ENCODE measurements at places on chromosomes 5 and 9.

DNA sequence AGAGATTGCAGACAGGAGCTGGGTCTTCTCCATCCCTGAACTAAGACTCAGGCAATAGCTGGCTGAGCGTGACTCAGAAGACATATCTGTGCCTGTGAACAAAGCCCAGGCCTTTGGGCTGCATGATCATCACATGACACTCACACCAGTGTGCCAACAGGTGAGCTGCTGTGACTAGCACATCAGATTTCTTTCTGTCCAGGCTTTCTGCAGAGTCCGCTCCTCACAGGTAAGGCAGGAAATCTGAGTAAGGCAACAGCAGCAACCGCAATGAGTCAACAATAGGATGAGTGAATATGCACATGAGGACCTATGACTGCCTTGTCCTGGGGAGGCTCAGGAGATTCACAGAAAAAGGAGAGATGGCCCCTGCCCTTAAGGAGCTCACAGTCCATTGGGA, 293.6 kb downstream of the ACTL7B start:
- no peak for DNase-seq

GRCh38 chr9:92275541-92275940, 18.0 kb downstream of the IARS1 start:
- no peak for DNase-seq

GRCh38 chr9:134858051-134858841, 22.4 kb upstream of the FCN2 start:
- no peak for DNase-seq

DNA sequence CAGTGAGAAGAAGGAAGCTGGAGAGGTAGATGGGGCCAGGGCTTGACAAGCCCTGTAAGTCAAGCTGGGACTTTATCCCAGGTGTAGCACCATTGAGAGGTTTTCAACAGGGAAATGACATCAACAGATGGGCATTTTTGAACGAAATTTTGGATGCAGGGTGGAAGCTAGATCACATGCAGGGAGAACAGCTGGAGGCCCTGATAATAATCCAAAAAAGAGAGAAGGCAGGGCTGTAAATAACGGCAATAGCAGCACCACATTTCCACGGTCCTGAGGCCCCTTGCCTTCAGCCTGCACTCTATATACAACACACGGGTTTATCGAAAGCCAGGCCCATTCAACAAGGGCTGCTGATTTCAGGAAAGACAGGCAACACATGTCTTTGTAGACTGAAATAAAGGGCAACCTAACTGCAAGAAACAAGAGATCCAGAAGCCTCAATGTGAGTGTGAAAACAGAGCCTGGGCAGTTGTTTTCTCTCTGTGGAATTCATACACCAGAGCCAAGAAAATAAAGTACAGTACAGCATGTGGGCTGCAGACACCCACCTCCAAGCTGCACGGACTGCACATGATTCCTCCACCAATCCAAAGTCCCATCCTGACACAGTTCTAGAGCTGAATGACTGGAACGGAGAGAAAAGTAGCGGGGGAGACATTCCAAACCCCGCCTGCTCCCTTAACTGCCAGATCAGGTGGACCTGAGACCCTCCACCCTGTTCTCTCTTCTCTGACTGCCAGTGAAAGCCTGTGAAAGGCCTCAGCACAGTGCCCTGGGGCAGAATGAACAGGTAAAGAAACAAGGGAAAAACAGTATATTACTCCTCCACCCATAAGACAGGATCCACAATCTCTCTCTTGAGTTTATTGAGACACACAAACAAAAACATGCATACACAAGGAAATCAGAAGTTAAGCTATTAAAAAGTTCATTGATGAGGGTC, 36.3 kb downstream of the KLHL3 start:
- DNase-seq = no peak

GRCh38 chr9:124511891-124512805, 4.9 kb upstream of the NR5A1 start:
- DNase-seq = no peak

DNA sequence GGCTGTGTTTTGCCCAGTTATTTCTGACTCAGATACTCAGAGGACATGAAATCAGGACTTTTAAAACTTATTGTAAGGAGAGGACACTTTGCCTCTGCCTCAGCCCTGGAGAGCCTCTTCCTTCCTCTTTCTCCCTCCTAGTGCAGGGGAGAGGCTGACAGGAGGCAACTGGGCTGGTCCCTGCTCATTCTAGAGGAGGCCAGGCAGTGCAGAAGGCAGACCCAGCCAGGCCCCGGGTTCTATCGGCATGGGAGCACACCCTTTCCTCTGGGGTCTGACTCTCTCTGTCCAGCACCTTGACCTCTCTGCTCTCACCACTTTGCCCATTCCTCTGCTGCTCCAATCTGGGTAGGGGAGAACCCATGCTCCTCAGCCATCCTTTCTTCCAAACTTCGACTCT, 16.0 kb upstream of the SMIM32 start:
- no peak for DNase-seq

DNA sequence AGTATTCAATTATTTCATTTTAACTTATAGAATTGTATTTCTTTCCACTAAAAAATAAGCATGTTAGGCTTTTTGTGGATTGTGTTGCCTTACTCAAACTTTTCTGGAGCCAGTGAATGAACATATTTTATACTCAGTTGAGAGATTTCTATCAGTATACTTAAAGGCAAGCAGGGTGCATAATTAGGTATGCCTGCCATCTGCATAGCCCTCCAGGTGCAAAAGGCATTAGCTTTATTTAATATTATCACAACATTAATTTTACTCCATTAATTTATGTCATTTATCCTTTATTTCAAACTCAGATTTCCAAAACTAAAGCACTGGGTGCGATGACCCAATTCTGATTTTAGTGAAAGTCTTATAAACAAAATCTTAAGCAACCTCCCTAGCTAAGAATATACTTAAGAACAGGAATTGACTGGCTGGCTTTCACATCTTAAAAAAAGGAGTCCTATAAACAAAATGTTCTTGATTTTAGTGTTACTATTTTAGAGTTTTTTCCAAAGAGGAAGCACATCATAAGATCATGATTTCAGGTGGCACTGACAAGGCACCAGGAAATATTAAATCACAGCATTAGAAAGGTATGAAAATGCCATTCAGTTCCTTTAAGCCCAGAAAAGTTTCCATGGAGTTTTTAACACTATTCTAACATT, 178.4 kb downstream of the MPDZ start:
- no peak for DNase-seq

DNA sequence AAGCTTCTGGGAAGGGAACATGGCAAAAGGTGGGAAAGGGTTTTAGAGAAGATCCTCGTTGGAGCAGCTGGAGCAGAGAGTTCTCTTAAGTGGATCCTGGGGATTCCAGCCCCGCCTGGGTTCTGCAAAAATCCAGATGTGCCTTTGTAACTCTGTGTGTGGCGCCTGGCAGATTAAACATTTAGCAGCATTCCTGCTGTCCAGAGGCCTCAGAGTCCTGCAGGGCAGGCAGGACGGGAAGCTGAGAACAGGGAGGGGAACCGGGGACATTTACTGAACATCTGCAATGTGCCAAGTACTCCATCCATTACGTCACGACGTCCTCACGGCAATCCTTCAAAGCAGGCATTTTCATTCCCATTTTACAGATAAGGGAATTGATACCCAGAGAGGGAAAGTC, 6.0 kb downstream of the EIF4E1B start:
- DNase-seq = no peak

GRCh38 chr9:109063760-109064159, 50.5 kb upstream of the CTNNAL1 start:
- no peak for DNase-seq

DNA sequence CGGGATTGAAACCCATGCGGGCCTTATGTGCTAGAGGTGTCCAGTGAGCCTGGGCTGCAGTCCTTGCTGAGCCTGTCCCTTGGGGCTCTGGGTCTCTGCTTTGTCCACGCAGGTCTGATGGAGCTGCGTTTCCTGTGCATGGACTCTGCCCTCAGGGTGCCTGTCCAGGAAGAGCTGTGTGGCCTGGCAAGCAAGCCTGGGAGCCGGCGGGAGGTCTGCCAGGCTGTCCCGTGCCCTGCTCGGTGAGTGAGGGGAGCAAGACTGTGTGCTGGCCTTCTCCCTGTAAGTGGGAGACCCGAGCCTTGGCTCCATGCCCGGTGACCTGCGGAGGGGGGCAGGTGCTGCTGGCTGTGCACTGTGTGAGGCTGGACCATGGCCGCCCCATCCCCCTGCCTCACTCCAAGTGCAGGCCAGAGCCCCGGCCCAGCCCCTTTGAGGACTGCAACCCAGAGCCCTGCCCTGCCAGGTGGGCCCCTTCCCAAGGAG, 11.2 kb upstream of the CACFD1 start:
- no peak for DNase-seq

DNA sequence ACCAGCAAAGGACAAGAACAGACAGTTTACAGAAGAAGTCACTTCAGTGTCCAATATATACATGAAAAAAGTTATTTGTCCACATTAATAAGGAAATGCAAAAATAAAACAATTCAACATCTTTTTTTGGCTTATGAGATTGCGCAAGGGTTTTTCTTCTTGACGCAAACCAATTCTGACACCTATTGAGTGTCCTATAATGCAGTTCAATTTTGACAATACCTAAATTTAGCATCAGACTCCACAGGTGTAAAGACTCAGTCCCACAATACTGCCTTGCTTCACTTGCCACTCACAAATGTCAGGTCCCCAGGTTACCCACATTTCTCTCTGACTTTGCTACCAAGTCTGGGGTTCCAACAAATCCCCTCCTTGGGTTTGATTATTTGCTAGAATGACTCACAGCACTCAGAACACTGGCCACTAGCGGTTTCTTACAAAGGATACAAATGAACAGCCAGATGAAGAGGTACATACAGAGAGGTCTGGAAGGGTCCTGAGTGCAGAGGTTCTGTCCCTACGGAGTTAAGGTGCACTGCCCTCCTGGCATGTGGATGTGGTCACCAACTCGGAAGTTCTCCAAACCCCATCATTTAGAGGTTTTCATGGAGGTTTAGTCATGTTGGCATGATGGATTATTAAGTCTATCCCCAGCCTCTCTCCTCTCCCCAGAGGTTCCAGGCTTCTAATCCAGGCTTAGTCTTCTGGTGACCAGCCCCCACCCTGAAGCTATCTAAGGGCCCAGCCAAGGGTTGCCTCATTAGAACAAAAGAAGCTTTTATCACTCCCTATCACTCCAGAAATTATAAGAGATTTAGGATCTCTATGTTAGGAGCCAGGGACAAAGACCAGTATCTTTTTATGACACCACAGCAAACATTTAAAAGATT, 27.0 kb upstream of the SLC22A5 start:
- no peak for DNase-seq

DNA sequence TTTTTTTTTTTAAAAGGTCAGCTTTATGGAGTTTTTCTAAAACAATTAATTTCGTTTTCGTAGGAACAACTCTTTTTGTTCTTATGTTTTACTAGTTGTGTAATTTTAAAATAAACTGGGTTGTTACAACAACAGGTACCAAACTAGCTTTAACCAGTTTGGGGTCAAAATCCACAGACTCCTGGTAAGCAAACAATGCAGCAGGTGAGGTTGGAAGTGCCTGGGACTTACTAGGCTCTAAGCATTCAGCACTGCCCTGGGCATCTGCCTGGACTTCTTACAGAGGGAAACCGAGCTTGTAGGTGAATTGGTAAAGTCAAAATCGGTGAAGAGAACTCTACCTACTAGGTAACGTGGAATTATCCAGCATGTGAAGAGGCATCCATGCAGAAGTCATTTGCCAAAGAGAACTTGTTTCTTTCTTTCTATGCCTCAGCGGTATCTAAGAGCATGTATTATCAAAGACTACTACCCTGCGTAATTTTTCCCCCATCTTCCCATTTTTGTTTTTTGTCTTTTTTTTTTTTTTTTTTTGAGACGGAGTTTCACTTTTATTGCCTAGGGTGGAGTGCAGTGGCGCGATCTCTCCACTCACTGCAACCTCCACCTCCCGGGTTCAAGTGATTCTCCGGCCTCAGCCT, 145.4 kb downstream of the KCTD16 start:
- DNase-seq = no peak

- DNase-seq = peak; percentile 76
These were observed 78.8 kb downstream of the F2RL2 start for GRCh38 chr5:76544268-76544926.

- DNase-seq = no peak
These were observed 59.2 kb downstream of the TNC start for GRCh38 chr9:115058684-115059315.

DNA sequence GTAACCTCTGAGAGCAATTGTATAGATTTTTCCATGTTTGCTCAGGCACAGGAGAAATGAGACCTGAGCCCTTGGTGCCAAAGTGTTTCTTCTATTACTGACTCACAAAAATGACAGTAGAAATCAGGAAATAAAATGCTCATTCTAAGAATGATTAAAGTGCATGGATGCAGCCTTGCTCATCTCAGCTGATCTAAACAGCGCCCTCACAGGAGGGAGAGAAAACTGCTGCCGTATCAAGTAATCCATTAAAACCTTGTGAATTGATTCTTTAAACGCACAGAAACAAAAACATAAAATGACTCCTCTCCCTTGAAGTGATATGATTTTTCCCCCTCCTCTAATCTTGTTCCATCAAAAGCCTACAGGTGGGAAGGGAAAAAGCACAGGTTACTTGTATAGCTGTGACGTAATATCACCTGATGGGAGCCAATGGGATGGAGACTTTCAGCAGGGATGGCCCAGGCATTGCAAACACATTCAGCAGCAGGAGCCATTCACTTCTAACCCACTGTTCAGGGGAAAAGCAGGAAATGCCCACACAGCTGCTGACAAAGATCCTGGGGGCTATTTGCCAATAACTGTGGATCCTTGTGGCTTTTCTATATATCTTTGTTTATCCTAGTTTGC, 76.7 kb downstream of the PLCXD3 start:
- DNase-seq = no peak

GRCh38 chr9:110116543-110116885, 91.4 kb downstream of the C9orf152 start:
- no peak for DNase-seq

GRCh38 chr5:89929173-89929572, 480.4 kb downstream of the CETN3 start:
- no peak for DNase-seq

DNA sequence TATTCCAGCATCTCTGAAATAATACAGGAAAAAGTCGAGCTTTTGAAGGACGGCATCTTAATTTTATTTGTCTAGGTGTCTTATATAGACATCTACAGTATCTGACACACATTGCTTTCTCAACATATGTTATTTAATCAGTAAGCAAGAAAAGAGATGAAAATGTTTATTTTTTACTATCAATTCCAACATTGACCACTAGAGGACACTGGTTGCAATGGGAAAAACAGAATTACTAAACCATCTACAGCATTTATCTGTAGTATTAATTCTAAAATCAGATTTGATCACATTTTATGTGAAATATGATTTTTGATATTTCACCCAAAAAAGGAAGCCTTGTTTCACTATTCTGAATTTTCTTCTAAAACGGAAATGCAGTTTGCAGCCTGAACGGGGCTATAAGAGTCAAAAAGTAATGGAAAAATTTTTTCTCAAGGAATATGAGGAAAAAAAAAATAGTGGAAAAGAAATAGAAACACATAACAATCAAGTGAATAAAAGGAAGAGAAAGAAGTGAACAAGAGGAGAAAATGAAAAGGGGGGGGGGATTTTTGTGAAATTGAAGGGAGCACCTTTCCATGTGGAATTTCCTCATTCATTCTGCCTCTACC, 98.6 kb downstream of the OSTF1 start:
- DNase-seq = peak; percentile 57

GRCh38 chr9:100322954-100323536, 29.7 kb downstream of the TEX10 start:
- peak; percentile 42 for DNase-seq
